Myocyte (in vitro differentiated cells): ENCODE measurements at places on chromosomes 13 and 19.
A peak's percentile ranks its signal among the peaks of the same experiment; 100 is the strongest.

GRCh38 chr13:51793570-51794271, 10.2 kb downstream of the DHRS12 start:
- DNase-seq: peak; percentile 55

- DNase-seq: no peak
Observed at GRCh38 chr13:35804901-35805300, 326.3 kb downstream of the DCLK1 start.

GRCh38 chr19:35165200-35166058, 10.9 kb downstream of the FXYD5 start:
- no peak for DNase-seq

DNA sequence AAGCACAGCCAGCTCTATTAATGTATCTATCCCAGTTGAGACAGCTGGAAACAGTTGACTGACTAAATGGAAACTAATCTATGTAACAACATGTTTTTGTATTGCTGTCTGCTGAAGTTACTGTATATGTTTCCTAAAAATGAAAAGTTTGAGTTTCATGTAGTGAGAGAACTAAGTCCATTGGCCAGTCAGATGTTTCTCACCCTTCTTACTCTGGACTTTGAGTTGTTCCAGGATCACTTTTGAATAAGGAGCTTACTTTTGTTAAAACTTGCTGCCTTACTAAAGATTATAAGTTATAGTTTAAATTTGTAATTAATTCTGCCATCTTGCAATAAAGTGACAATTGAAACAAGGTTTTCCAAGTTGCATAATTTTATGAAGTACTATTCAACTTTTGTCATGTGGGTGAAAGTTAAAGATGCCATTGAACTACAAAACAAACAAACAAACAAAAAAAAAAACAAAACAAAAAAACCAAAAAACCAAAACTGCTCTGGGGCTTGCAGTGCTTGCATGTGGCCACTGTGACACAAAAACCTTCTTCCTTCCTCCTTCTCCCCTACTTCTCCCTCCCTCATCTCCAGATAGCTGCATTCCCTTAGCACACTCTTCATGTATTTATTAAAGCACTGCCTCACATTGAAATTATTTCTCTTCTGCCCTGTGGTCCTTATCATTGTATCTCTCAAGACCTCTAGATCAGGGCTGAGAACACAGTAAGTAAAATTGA, 15.3 kb downstream of the WDFY2 start:
- DNase-seq: no peak

DNA sequence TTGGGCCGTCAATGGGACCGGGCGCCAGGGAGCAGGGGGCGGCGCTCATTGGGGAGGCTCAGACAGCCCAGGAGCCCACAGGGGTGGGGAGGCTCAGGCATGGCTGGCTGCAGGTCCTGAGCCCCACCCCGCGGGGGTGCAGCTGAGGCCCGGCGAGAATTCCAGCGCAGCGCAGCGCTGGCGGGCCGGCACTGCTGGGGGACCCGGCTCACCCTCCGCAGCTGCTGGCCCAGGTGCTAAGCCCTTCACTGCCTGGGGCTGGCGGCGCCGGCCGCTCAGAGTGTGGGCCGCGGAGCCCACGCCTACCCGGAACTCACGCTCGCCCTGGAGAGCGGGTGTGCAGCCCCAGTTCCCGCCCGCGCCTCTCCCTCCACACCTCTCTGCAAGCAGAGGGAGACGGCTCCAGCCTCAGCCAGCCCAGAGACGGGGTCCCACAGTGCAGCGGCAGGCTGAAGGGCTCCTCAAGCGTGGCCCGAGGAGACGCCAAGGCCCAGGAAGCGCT, 1227.4 kb downstream of the PCDH17 start:
- no peak for DNase-seq

DNA sequence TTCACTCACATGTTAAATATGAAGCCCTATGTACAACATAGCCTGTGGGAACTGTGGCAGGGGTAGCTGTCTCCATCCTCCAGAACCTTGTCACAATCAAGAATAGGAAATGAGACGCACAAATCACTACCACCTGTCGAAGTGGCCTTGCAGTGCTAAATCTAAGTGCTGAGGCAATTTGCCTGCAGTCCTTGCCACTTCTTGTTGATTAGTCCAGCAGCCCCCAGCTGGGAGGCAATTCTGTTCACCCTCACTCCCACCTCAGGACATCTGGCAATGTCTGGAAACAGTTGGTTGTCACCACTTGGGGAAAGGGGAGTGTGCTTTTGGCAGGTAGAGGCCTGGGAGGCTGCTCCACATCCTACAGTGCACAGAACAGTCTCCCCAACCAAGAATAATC, 10.7 kb downstream of the RFX2 start:
- peak; percentile 31 for DNase-seq
